Activated CD8-positive, alpha-beta memory T cell treated with anti-CD3 and anti-CD28 coated beads for 4 hours (primary cell): ENCODE measurements at places on chromosomes 16 and 17.

DNA sequence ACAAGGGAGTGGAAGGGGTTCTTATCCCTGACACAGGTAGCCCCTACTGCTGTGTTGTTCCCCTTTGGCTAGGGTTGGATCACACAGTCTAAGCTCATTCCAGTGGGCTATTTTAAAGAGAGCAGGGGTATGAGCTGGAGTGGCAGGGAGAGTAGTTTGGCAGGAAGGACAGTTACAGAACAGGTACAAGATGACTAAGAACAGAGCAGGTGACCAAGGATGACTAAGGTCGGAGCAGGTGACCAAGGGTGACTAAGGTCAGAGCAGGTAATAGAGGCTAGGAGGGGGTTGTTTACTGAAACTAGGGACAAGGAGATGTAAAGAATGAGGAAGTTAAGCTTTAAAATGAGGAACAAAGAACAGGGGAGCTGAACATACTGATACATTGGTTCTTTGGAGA, 58.8 kb downstream of the UTP18 start:
- no peak for DNase-seq

GRCh38 chr16:69474408-69474807, 50.0 kb downstream of the CYB5B start:
- no peak for DNase-seq

GRCh38 chr16:79892278-79892677, 291.7 kb upstream of the MAF start:
- DNase-seq: no peak

- DNase-seq: no peak
Observed at GRCh38 chr17:46964315-46965265, 14.5 kb downstream of the RPRML start.

DNA sequence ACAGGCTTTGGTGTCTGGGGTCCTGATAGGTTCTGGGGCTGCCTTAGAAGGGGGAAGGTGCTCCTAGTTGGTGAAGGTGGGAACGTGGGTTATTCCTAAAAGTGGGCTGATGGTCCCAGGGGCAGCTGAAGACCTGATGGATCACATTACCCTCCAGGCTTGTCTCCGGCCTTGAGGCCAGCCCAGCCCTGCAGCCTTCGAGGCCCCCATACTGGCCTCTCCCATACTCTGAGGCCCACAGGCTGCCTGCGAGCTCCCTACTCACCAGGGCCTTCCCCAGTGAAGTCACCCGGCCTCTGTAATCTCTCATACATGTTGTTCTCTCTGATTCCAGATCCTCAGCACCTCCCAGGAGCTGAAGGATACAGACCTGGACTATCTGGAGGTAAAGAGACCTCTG, 2.7 kb downstream of the RNF112 start:
- no peak for DNase-seq

DNA sequence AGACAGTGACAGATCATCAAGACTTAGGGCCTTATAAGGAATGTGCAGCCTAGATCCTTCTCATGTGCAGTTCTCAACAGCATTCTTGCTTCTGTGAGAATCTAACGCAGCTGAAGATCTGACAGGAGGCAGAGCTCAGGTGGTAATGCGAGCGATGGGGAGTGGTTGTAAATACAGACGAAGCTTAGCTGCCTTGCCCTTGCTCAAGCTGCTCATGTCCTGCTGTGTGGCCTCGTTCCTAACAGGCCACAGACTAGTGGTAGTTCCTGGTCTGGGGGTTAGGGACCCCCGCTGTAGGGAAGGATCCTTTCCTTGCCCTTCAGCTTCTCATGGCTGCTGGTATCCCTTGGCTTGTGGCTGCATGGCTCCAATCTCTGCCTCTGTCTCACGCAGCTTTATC, 10.3 kb upstream of the NTN1 start:
- no peak for DNase-seq

GRCh38 chr16:57203451-57203850, 17.3 kb downstream of the RSPRY1 start:
- DNase-seq: no peak

DNA sequence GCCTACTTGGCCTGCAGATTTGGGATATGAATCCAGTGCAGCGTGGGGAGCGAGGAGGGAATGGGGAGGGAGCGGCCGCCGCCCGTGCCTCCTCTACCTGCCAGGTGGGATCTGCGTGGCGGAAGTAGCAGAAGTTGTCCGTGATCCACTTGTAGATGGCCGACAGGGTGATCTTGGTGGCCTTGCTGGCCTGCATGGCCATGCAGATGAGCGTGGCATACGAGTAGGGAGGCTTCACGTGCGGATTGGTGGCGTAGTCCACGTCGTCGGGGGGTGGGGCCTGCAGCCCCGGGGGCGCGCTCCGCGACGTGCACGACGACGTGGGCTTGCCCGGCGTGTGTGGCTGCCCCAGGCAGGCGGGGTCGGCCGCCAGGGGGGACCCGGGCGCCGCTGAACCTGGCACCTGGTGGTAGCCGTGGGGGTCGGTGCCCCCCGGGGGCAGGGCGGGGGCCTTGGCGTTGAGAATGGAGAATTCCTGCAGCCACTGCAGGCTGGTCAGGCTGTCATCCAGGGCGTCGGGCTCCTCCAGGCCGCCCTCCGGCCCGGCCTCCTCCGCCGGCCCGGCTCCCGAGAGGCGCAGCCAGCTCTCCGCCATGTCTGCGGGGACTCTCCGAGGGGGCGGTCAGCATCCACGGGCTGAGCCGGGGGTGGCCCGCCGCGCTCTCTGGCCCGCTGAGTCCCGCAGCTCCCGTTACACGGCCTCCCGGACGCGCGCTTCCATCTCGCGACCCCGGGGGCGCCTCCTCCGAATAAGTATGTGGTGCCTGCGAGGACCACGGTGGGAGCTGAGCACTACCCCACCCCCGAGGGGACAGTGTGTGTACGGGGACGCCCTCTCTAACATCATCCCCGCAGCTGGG, 1.0 kb downstream of the FOXJ1 start:
- DNase-seq: no peak

GRCh38 chr17:46737326-46737725, 81.2 kb downstream of the WNT3 start:
- no peak for DNase-seq

GRCh38 chr16:87560428-87561199, 41.7 kb upstream of the JPH3 start:
- DNase-seq: no peak

DNA sequence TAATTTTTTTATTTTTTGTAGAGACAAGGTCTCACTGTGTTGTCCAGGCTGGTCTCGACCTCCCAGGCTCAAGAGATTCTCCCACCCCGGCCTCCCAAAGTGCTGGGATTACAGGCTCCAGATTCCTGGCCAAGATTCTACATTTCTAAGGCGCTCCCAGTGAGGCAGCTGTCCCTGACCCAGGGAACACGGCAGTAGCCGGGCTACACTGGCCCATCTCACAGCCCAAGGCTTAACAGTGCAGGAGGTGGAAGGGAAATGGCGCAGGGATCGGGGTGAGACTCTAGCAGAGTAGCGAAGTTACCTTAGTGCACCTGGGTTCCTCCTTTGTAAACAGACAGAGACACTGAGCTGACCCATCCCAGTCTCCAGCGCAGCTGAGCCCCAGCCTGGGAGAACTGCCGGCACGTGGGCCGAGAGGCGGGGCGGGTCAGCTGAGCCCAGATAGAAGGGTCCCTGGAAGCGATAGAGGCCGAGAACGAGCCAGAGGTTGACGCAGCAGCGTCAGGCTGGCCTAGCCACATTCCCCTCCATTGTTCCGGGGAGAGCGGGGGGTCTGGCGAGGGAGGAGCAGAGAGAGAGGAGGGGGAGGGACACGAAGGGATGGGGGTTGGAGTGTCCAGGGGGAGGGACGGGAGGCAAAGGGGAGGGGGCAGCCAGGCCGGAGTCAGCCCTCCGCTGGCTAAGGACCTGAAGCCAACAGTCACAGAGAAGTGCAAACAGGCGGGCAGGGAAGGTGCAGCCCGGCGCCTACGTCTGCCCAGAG, 2.5 kb downstream of the CARHSP1 start:
- DNase-seq: no peak

DNA sequence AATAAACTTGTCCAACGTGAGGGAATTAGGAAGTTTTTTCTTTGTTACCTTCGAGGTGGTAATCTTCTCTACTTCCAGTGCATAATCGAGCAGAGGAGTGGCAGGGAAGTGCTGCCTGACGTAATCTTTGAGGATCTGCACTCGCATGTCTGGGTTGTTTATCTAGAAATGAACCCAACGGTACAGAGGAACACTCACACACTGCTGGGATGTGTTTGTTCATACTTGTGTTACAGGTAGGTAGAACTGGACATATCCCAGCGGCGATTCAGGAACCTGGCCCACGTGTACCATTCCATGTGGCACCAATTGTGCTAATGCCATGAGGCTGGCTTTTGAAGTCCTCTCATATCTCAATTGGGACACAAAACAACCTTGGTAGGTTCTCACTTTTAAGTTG, 4.2 kb upstream of the KLHL11 start:
- no peak for DNase-seq

- no peak for DNase-seq
Observed at GRCh38 chr16:85514598-85515318, 98.4 kb upstream of the GSE1 start.

DNA sequence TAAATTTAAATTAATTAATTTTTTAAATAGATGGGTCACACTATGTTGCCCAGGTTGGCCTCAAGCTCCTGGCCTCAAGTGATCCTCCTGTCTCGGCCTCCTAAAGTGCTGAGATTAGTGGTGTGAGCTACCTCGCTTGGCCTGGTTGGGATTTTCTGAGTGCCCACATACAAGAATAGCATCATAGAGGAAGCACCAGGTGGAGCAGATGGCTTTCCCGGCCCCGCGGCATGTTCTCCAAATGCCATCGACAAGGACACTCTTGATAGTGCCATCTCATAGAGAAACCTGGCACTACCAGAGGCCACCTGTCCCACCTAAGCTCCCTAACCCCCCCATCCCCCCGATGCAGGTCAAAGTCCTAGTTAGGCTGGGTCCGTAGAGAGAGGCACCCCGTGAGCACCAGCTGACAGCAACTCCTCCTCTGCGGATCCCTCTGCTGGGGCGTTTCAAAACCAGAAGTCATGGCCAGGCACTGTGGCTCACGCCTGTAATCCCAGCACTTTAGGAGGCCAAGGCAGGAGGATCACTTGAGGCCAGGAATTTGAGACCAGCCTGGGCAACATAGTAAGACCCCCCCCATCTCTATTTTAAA, 65.9 kb downstream of the DNAH3 start:
- no peak for DNase-seq

GRCh38 chr16:48367441-48368049, 17.7 kb downstream of the SIAH1 start:
- no peak for DNase-seq

- no peak for DNase-seq
Observed at GRCh38 chr16:86886651-86887050, 308.3 kb downstream of the FOXL1 start.

DNA sequence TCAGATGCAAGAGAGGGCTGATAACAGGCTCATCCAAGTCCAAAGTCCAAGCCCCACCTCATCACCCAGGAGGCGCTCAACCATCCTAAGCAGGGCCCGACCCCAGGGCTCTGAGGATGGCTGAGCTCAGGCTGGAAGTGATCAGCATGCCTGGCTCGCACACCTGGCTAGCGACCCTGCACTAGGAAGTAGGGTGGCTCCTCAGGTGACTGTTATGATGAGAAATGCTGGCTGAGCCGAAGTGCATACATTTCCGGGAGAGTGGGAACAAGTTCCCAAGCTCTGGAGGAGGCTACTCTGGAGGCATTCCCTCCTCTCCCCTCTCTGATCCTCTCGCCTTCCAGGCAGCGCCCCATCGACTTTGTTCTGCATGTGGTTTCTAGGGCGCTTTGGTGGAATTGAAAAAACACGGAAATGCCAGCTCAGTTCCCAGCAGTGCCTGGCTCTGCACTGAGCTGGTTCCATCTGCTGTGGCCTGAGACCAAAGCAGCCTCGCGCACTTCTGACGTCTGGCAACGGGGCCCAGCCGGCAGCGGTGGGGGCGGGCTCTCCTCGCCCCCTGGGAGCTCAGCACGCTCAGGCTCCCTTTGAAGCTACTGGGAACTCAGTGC, 130.3 kb downstream of the IRF8 start:
- no peak for DNase-seq

DNA sequence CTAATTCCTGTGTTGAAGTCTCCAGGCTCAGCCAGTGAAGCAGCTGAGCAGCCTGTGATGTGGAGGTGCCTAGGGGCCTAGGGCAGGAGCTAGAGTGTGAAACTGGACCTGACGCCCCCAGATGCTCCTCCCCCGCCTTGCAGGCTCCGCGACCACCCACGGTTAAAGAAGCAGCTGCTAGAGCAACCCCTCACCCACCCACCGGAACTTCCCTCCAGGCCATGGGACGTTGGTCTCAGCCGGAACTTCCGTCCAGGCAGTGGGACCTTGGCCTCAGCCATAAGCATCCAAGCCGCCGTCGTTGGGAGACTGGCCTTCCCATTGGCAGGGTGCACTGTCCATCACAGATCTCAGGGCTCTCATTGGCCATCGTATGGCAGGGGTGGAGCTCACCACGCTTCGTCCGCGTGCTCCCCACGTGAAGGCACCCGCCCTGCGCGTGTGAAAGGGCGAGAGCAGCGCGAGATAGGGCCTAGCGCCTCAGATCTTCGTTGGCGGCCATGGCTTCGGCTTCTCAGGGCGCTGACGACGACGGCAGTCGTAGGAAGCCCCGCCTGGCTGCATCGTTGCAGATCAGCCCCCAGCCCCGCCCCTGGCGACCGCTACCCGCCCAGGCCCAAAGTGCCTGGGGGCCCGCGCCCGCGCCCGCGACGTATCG, at the start of gene ADAD2:
TSS of gene ADAD2 (plus strand) at position 427 of the 658 bp plus-strand sequence. CDS start at position 501, 74 bp downstream.
- no peak for DNase-seq

GRCh38 chr17:29495011-29495410, 71.8 kb downstream of the ABHD15 start:
- DNase-seq: no peak

- DNase-seq: no peak
Observed at GRCh38 chr17:32504166-32504990, 17.6 kb downstream of the CDK5R1 start.

- no peak for DNase-seq
Observed at GRCh38 chr16:88678224-88678979, 7.9 kb downstream of the SNAI3 start.

- no peak for DNase-seq
Observed at GRCh38 chr16:20866145-20866772, 33.9 kb downstream of the DCUN1D3 start.

- DNase-seq: no peak
Observed at GRCh38 chr17:61009663-61010062, 332.0 kb downstream of the BCAS3 start.

DNA sequence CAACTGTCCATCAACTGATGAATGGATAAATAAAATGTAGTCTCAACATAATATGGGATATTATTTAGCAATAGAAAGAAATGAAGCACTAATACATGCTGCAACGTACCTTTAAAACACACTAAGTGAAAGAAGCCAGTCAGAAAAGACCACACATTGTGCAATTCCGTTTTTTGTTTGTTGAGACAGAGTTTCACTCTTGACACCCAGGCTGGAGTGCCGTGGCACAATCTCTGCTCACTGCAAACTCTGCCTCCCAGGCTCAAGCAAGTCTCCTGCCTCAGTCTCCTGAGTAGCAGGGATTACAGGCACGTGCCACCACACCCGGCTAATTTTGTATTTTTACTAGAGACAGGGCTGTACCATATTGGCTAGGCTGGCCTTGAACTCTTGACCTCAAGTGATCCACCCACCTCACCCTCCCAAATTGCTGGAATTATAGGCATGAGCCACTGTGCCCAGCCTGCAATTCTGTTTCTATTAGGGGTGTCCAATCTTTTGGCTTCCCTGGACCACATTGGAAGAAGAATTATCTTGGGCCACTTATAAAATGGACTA, 40.1 kb downstream of the SCNN1B start:
- DNase-seq: no peak

GRCh38 chr16:5874899-5875298, 777.3 kb upstream of the EEF2KMT start:
- DNase-seq: no peak
